ENCODE measurements at places on chromosomes 12 and 14.

DNA sequence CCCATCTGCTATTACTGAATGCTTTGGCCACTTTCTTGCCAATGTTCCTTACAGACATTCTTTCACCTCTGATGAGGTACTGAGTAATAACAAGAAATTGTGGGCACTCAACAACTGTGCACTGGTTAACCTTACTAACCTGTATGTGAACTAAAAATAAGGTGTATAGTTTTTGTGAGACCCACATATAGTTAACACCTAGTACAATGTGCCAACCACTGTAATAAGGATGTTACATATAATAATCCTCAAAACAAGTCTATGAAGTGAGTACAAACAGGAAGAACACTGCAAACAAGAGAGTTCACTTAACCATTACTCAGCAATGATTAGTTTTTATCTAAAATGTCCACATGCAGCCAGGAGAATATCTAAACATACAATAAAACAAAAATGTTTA, 4.5 kb downstream of the DDHD1 start:
- DNase-seq, result no peak

DNA sequence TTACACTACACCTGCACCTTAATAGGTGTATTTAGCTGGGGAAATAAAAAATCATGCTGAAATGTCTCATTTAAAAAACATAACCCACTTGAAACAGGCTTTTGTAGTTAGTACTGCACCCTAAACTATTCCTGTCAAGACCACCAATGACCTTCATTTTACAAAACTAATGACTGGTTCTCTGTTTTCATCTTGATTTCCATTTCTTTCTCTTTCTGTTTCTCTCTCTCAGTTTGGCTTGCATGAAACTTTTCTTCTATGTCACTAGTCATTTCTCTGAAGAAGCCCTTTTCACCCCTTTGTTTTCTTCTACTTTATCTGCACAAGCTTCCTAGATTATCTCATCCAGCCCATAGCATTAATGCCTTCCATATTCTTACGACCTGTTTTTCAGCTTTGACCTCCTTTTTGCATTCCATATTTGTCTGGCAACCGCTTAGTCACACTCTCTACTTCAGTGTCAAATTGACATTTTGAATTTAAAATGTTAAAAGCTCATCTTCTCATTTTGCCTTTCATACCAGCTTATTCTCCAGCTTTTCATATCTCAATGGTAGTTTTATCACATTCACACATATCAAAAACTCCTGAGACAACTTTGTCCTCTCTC, 32.7 kb upstream of the KLRF1 start:
- DNase-seq, result no peak

- no peak for DNase-seq
Measured at GRCh38 chr12:20369305-20370013, 1.1 kb downstream of the PDE3A start.

DNA sequence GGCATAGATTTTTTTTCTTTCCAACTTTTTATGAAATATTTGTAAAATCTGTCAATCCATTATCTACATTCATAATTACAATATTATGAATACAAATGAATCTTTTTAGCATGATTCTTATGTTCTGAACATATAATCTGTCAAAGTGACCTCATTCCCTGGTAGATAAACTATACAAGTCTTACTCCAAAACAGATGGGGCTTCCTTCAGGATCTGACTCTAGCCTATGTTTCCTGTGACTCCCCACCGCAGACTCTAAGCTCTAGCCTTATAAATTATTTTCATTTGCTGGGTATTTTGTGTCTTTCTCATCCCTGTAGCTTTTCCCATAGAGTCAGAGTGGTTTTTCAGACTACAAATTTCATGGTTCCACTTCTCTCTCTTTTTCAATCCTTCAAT, 202.1 kb upstream of the KITLG start:
- no peak for DNase-seq

DNA sequence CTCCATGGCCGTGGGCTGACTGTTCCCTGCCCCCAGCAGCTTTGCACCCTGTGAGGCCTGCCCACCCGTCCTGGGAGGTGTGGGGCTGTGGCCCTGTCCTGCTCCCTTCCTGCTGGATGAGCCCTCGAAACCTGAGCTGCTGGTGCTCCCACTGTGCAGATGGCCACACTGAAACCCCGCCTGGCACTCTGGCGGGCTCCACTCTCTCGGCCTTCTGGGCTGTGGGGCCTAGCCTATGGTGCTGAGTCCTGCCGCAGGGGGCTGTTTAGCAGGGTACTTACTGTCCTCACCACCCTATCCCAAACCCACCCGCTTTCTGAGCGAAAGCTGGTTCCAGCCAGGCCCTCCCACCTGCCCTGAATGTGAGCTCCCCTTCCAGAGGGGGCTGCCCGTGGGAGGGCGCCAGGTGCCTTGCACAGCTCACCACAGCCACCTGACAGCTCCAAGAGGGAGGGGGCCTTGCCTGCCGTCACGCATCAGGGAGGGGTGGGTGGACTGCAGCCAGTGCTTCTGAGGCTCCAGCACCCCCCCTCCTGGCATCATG, 7.3 kb downstream of the SLC25A47 start:
- no peak for DNase-seq

DNA sequence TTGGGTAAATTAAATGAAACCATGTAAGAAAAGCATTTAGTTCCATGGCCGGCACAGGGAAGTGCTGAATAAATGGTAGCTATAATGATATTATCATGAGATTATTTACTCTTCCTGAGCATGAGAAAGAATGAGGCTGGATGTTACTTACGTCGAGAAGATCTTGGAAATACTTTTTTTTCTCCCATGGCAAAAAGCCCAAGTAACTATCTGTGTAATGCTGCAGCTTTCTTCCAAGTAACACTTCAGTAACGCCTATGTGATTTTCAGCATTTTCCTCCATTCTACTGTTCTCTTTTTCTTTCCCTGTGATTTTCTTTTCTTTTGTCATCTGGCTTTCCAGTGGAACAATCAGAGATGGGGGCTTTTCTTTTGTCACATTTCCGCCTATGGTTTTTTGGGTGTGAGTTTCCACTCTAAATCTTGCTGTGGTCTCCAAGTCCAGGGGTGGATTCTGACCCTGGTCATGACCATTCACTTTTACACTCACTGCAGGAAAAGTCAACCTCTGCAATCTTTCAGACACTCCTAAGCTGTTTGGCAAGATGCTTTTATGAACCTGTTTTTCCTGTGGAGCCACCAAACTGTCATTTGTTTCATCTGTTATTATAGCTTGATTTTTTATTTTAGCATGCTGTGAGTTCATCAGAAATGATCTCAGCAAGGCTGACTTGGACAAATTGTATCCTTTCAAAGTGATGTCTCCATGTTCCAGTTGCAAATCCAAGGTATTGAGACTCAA, 25.0 kb upstream of the SYCP3 start:
- no peak for DNase-seq

- DNase-seq, result no peak
Measured at GRCh38 chr12:38144601-38145436, 171.8 kb upstream of the ALG10B start.

DNA sequence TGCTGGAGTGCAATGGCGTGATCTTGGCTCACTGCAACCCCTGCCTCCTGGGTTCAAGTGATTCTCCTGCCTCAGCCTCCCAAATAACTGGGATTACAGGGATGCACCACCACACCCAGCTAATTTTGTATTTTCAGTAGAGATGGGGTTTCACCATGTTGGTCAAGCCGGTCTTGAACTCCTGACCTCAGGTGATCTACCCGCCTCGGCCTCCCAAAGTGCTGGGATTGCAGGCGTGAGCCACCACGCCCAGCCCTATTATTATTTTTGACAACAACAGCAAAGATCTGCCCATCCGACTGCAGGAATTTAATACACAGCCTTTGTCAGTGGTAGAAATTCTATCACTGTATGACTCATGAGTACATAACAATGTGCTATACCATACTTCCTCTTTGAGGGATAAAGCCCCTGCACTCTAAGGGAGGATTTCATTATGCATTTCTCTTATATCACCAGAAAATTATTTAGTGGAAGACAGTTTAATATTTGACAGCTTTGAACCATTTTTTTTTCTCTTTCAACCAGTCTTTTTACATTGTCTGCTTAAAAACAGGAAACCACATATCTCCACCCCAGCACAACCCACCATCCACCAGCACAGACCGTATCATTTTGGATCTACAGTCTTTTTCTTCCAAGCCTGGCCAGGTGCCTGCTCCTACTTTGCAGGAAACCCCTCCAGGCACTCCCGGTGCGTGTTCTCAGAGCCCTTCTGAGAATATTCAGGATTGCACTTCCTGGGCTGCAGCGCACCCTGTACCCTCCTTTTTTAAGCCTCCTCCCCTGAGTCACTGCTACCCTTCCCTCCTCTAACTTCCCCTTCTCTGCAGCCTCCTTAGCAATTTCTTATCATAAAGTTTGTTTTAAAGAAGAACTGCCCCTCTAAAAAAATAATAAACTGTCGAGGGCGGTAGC, 594 bp downstream of the ARHGDIB start:
- DNase-seq, result no peak

Data from stimulated activated CD8-positive, alpha-beta memory T cell treated with anti-CD3 and anti-CD28 coated beads, Interleukin-4, amount 100 ng/mL, for 24 hours (primary cell).